ENCODE measurements at places on chromosomes 6 and 20.

- no peak for DNase-seq
Observed at GRCh38 chr6:53424300-53424699, 75.5 kb upstream of the ELOVL5 start.

GRCh38 chr6:104344223-104344622 lies 515.5 kb downstream of the HACE1 start:
- DNase-seq = no peak

DNA sequence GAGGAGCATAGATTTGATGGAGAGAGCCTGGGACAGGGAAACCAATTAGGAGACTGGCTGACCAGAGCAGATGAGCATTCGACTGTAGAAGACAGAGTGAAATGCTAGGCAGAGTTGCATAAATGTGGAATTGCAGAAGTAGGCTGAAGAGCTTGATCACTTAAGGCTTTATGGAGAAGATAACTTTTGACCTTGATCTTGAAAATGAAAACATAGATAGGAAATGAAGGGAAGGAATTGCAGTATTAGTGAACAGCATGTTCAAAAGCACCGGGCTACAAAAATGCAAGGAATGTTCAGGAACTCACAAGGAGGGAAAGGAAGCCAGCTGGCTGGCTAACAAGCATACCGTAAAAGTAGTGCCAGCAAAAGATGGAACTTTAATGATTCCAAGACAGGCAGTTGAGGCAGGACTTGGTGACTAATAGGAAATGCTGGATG lies 20.5 kb upstream of the LTV1 start:
- no peak for DNase-seq

DNA sequence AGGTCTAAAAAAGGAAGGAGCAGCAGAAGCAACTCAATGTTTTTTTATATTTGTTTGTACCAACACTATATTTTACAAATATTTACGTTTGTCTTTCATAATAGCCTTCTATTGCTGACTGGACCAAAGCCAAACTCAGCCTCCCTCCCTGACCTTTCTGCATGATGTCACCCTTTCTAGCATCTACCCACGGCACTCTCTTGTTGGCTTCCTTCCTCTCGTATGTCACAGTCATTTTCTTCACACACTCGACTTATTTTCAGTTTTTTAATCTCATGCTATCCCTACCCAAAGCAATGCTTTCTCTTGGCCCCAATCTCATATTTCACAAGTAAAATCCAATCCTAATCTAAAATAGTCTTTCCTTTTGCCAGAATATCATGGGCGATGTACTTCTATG lies 16.3 kb upstream of the FAM8A1 start:
- DNase-seq = no peak

DNA sequence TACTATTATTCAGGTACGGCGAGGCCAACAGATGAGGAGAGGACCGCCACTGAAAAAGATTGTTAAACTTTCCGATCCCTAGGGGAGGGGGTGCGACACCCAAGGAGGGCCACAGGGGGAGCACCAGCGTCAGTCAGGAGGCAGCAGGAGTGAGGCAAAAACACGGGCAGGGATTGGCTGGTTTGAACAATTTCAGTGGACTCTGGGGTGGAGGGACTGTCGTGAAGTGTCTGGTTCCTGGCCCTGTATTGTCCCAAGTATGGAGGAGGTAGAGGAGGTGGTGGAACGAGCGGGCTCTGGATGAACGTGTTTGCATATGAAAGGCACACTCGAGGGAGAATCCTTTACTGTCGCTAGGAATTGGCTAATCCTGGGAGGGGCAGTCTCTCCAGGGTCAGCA lies 32.5 kb upstream of the MCUR1 start:
- no peak for DNase-seq

- no peak for DNase-seq
Observed at GRCh38 chr6:130282234-130282995, 59.7 kb upstream of the SAMD3 start.

DNA sequence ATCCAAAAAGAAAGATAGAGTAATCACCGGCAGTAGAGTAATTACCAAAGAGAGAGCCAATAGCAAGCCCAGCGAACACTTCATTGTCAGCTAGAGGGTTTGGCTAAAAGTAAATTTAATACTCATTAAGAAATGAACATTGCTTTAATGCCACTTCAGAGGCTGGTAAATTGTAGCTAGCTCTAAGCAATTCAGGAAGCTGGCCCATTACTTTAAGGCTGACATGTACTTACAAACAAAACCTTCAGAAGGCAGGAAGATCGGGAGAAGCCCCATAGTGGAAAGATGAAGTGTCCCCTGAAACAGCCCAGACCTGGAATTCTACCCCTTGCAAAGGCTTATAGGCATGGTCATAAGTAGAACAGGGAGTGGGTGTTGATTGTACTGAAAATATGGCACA lies 396.6 kb upstream of the ID4 start:
- no peak for DNase-seq

DNA sequence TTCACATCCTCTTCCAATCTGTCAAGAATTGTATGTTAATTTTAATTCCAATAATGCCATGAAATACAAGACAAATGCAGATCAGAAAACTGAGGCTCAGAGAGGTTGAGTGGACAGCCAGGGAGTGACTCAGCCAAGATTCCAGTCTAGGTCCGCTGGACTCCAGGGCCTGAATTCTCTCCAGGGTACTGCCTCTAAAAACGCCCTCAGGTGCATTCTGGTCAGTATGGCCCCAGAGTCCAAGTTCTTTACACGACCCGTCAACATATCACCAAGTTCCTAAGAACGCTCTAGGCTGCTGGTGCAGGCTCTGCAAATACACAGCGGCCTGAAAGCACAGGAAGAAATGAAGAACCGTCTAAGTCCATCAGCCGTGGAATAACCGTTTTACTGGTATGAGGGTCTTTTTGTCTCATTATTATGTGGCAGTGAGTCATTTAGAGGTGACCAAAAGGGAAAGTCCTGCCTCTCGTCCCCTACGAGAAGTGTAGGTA lies 709 bp upstream of the ASXL1 start:
- DNase-seq = peak; percentile 41

- DNase-seq = no peak
Observed at GRCh38 chr6:81387163-81387562, 365.3 kb downstream of the TENT5A start.

DNA sequence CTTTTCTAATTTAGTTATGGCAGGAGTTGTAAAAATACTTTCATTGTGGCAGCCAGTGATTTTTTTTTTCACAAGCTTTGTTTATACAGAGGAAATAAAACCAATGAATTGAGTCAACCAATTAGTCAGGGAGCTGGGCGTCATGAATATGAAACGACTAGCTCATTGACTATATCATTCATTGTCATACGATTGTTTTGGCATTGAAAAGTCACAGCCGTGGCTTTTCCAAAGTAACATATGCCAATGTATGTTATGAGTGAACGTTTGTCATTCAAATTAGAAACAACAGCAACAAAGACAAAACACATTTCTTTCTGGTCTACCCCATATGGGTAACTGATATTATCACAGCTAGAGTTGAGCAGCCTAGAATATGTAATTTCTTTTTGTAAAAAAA lies 810.6 kb downstream of the EPHA7 start:
- DNase-seq = no peak

DNA sequence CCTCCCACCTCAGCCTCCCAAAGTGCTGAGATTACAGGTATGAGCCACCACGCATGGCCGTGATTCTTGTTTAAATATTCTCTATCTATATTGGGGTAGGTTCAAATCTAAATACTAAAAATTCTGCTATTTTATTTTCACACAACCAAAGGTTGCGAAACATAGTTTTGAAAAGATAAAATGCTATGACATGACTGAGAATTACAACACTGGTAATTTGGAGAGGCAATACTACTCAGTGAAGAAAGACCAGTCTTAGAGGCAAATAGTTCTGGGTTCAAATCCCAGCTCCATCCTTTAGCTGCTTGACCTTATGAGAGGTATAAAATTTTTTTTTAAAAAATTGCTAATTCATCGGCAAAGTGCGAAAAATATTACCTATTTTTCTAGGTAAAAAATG lies 137.0 kb upstream of the PREP start:
- DNase-seq = no peak

DNA sequence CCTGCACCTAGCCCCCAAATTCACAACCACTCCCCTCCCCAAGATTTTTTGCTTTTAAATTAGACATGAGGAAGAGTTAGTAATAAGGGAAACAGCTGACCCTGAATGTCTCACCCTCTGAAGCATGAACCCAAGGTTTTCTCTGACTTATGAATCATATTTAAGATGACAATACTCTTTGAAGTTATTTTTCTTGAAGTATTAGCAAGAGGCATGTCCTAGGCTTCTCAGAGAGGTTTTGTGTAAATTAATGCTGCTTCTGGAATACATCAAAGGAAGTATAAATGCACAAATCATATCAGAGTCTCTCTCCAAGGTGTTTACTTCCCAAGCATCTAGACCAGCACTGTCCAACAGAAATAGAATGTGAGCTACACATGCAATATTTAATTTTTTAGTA lies 408.1 kb upstream of the MARCKS start:
- no peak for DNase-seq

DNA sequence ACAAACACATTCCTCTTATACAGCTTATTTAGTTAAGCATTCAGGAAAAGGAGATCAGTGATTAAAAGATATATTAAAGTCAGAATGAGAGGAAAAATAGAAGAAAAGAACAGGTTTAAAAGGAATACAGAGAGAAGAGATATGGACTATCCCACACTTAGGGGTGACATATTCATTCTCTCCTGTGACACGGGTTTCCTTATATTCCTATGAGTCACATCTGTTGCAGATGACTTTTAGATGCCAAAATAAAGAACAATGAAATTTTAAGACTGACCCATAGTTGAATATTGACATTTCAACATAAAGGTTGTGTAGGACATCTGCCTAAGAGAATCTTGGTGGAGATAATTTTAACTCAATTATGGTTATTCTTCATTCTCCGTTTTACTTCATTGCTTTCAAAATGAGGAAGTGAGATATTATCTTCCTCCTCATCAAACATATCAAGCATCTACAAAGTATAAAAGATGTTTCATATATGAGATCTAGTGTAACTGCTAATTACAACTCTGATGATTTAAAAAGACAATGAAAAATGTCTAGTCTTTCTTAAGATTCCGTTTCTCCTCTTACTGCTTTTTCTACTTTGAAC lies 1336.7 kb upstream of the CITED2 start:
- DNase-seq = no peak

DNA sequence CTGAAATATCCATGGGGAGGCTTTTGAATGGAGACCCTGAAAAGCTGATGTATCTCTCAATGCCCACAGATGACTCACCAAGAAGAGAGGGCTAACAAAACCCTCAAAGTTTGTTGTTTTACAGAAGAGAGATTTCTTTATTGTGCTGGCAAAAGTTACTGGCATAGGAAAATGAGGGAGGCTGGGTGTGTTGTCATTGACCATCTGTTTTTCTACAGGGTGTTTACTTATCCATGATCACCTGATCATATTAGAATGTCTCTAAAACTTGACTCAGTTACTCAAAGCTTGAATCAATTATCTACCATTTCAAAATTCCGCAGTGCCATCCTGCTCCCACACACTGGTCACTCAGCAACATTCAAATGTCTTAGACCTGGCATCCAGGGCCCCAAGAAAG lies 9.8 kb downstream of the NCOA6 start:
- DNase-seq = no peak

GRCh38 chr6:45741437-45742171 lies 274.1 kb downstream of the CLIC5 start:
- no peak for DNase-seq

DNA sequence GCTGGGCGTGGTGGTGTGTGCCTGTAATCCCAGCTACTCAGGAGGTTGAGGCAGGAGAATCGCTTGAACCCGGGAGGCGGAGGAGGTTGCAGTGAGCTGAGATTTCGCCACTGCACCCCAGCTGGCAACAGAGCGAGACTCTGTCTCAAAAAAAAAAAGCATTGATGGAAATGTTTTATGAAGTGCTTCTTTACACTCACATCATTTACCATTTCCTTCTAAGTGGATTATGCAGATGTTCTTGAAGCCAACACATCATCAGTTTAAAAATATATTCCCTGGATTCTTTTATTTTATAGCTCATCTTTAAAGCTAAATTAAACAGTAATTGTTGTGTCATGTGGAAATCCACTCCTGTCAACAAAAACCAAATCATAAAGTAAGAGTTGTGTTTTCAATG lies 35.9 kb upstream of the HDDC2 start:
- DNase-seq = no peak

- no peak for DNase-seq
Observed at GRCh38 chr6:24796616-24797290, 2.0 kb downstream of the ARMH2 start.

- DNase-seq = no peak
Observed at GRCh38 chr6:66264376-66264775, 557.4 kb upstream of the EYS start.

DNA sequence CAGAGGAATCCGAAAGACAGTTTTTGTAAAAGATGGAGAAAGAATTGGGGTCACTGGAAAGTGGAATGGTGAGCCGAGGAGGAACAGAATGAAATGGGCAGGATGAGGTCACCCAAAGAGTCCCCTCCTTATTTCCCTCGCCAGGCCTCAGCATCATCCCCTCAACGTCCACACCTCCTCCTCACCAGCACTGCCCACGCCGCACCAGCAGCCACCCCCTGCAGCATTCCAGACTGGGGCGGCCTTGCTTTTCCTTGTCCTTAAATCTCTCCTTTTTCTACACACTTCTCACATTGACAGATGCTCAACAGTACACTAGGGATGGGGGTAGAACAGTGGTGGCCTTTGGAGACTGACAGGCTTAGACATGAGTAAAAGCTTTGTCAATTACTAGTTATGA lies 363.1 kb upstream of the NOX3 start:
- no peak for DNase-seq

- no peak for DNase-seq
Observed at GRCh38 chr20:54726687-54727300, 251.4 kb downstream of the DOK5 start.

- no peak for DNase-seq
Observed at GRCh38 chr20:57004416-57004815, 262.0 kb downstream of the BMP7 start.

- no peak for DNase-seq
Observed at GRCh38 chr6:125913864-125914351, 42.7 kb upstream of the HINT3 start.

- no peak for DNase-seq
Observed at GRCh38 chr20:9027626-9028025, 41.3 kb upstream of the PLCB4 start.

Measured in activated CD4-positive, CD25-positive, alpha-beta regulatory T cell treated with anti-CD3 and anti-CD28 coated beads, Interleukin-2, amount 50 U/mL, for 72 hours (primary cell).